ENCODE measurements at places on chromosomes 5 and 9. TPM values are rescaled to one million over a fixed set of nuclear protein-coding genes. Genes with fewer than 3 reads are reported as not detected.

Gene IL5
- total RNA-seq, result not detected

Gene NPDC1
- total RNA-seq, result 25.2 TPM

Gene EIF4E1B
- not detected for total RNA-seq

Gene CORO2A
- 0.32 TPM for total RNA-seq

Gene GRM6
- not detected for total RNA-seq

Gene MLANA
- not detected for total RNA-seq

Gene OR1Q1
- total RNA-seq, result not detected

Gene TXNDC8
- not detected for total RNA-seq

Gene C8G
- not detected for total RNA-seq

Gene OTP
- 0.24 TPM for total RNA-seq

Gene HMMR
- total RNA-seq, result 15.6 TPM

Gene ARID3C
- total RNA-seq, result not detected

Gene ACTBL2
- total RNA-seq, result under 0.01 TPM
